ENCODE measurements at places on chromosomes 11 and 22.

DNA sequence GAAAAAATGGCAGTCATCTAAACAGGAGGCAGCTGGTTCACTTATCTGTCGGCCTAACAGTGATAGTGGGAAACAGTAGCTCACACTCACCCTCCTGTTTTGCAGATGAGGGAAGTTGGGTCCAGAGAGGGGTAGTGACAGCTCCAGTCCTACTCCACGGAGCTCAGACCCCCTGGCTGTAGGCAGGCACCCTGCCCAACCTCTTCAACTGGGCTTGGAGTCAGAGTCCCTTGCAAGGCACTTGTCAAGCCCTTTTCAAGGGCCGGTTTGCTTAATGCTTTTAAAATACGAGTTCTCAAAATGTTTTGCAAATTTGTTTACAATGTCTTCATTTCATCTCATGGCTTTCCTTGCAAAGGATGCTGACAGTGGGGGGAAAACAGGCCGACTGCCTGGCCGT is 75.1 kb downstream of the BMAL1 start:
- no peak for DNase-seq

DNA sequence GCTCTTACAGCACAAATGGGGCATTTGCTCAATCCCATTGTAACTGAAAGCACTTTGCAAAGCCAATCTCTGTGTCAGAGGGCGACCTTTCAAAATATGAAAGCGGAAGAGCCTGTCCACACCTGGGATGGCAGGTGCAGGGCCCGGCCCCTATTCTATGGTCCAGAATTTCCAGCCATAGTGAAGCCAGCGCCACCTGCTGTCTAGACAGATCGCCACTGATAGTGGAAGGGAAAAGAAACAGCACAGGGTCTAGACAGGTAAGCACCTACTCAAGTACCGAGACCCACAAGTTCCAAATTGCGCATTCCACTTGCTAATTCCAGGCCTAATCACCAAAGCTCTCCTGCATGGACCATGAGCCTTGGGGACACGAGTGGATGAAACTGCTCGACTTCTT is 141.4 kb downstream of the NTM start:
- no peak for DNase-seq

- DNase-seq: no peak
These were observed 529.6 kb upstream of the LRRC4C start for GRCh38 chr11:41988951-41989572.

GRCh38 chr11:33237039-33237597 is 20.1 kb upstream of the HIPK3 start:
- DNase-seq: no peak

GRCh38 chr22:19628038-19628776 is 86.1 kb upstream of the SEPTIN5 start:
- DNase-seq: no peak

- no peak for DNase-seq
These were observed 95.0 kb downstream of the AMOTL1 start for GRCh38 chr11:94862926-94863880.

DNA sequence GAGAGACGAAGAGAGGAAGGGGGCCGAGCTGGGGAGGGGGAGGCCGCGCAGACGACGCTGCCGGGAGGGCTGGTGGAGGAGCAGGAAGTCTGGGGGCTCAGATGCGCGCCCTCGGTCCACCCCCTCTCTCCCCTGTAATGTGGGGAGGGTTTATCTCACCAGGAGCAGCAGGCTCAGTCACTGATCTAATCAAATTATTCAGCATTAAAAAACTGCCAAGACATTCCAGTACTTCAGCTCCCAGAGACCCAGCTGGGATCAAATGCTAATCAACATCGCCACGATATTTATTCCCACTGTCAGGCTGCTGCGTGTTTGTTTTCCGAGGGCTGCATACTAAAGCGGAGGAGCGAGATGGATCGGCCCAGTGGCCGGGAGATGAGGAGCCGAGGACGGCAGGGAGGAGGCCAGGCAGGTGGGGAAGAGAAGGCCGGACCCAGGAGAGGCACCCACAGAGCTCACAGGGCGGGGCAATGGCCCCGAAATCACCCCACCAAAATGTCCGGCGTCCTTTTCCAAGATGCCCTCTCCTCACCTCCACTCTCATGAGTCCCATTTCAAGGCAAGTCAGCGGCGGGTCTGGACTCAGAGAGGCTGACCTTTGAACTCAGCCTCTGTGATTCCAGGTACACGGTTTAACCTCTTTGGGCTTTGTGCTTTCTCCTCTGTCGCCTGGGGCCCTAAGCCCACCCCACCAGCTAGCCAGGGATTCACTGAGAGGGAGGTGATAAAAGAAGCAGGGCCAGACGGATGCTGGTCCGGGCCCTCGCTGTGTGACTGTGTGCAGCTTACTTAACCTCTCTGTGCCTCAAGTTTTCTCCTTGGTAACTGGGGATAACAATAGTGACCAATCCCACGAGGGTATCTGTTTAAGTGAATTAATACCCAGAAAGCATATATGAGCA is 502.1 kb downstream of the MN1 start:
- DNase-seq: no peak

- no peak for DNase-seq
These were observed 6.3 kb upstream of the SEZ6L start for GRCh38 chr22:26162926-26163325.

GRCh38 chr11:33379947-33380346 is 122.8 kb downstream of the HIPK3 start:
- no peak for DNase-seq

DNA sequence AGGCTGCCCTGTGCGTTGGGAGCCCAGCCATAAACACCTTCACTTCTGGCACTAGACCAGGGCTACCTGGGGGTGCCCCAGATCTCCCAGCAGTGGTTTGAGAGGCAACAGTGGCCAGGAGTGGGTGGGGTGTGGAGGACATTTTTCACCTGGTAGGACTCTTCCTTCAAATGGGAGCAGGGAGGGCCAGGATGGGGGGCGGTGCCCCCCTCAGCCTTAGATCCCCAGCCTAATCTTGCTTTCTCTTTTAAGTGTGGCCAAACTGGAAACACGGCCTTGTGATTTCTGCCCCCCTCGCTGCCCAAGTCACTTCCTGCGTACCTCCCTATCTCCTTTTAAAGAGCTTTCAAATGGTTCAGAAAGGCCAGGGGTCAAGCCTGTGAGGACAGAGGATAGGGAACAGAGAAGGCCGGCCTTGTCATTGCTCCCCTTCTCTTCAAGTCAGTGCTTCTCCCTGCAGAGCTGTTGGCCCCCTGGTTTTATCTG is 800 bp downstream of the KCNJ5 start:
- no peak for DNase-seq

- DNase-seq: no peak
These were observed 11.2 kb downstream of the OR8D1 start for GRCh38 chr11:124302347-124303125.

DNA sequence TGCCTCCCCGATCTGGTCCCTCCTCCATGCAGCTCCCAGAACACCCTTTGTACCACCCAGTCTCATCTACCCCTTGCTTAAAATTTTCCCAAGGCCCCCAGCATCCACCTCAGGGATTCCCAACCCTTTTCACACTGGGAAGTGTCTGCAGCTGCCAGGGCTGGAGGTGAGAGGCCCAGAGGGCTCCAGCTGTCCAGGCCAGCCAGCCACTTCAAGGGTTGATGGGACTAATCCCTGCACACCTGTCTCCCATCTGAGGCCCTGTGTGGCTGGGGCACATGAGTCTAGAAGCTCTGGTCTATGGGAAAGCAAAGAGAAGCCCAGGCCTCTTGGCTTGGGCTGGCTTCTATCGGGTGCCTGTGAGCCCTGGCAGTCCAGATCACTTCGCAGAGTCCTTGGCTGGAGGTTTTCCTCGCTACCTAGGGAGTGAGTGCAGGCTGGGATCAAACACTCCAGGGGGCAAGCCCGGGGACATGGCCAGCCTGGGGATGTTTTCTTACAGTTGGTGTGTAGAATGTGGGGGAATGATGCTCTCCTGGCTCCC is 41.1 kb upstream of the TPBGL start:
- no peak for DNase-seq
